ENCODE measurements at places on chromosomes 1 and 21.

- DNase-seq: no peak
These were observed 48.4 kb downstream of the CAPZB start for GRCh38 chr1:19436716-19437476.

DNA sequence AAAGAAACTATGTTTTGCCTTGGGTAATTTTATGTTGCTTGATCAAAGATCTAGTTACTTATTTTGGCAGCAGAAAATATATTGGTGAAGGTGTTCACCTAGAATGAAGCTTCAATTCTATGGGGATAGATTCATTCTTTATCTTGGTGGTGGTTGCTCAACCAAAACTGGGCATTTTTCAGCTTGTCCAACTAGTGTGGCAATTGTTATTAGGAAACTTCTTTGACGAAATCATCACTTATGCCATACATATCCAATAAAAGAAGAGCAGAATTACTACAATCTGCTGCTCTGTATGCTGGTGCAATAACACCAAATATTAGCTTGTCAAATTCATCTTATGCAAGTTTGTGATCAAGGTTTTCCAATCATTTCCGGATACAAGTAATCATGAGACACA, 26.8 kb upstream of the TMPRSS15 start:
- no peak for DNase-seq

DNA sequence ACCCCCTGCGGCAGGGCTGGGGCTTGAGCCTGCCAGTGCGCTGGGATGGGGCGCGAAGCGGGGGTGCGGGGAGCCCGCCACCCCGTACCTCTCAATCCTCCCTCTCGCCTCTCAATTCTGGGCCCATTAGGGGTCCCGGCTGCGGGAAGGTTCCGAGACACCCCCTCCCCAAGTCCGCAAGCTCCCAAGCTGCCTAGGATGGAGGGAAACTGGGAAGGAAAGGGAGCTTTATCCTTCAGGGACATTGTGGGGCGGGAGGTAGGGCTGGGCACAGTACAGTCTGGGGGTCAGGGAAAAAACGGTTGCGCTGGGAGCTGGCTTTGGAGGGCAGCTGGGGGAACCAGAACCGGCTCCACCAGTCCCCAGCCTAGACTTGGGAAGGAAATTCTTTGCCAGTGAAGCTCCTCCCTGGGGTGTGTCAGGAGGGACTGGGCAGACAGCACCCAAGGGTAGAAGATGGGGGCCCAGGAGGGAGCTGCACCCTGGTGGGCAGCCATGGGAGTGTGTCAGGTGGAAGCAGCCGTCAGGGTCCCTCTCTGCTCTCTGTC, 904 bp downstream of the GJB3 start:
- no peak for DNase-seq

DNA sequence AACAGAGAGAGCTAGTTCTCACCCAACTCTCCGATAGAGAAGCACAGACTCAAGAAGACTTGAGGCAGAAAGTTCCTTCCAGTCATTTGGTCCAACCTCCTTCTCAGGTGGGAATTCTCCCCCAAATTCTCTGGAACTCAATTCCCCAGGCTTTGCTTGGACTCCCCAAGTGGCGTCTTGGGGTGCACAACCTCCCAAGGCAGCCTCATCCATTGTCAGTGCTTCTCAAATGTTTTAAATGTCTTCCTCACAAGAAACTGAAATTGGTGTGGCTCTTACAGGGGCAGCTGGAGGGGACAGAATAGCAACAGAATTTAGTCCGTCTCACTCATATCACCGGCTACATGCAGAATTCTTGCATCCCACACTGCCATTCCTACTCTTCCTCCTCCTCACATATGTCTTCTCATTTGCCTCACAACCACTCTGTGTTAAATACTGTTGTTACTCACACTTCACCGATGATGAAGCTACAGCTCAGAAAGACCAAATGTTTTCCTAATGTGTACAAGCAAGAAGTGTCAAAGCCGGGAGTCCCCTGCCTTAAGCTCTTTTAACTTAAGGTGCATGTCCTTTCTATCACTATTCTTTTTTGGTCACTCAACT, 33.4 kb upstream of the CD84 start:
- no peak for DNase-seq

- DNase-seq: no peak
These were observed 63.9 kb upstream of the GRHL3 start for GRCh38 chr1:24255226-24255625.

DNA sequence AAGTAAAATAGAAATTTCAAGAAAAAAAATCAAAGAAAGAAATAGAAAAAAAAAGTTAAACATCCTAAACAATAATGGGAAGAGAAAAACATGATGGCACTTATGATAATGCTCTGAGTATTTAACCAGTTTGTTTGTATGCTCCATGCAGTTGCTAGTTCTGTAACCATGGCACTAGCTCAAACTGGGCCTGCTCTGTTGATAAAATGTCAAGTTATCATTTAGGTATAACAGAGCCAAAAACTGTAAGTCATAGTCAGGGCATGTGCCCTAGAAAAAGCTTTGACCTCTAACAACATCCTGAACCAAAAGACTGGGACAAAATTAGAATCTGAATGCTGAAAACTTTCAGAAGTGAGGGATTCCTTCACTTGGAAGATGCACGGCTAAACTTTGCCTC, 148.9 kb downstream of the KCNT2 start:
- DNase-seq: no peak

DNA sequence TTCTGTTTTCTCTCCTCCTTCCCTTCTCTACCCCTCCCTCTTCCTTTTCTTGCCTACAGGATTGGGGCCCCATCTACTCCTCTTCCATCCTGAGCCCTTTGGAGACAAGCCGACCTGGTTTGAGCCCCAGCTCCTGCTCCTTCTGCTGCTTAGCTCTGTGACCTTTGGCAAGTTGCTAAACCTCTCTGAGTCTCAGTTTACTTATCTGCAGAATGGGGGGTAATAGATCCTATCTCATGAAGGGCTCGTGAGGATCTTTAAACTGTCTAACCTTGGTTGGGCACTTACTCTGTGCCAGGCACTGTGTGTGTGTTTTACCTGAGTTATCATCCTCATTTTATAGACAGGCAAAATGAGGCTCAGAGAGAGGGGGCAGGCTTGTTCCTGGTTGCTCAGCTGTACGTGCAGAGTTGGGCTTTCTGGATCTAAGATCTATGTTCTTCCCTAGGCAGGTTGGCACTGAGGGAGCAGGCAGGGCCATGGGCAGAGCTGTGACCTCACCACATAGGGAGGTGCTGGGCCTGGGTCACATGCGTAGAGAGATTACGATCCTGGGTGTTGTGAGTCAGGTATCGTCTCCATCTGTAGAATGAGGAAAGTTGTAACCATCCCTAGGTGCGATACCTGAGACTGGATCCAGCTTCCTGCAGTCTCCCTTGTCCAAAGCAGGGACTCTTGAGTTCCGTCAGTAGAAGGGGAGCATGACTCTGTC, 58.5 kb downstream of the FOXO6 start:
- no peak for DNase-seq

GRCh38 chr1:23910144-23910543, 3.0 kb downstream of the CNR2 start:
- DNase-seq: no peak

DNA sequence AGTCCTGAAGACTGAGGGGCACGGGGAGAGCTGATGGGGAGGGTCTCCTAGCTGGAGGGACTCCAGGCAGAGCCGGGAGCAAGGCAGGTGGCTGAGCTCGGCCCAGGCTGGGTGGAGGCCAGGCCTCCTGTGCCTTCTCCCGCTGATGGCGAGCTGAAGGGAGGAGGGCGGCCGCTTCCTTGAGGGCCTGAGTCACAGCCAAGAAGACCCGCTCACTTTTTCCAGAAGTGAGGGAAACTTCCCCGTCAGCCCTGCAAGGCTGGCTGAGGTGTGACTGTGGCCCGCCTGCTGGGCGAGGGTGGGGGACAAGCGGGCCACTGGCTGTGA, 1.7 kb upstream of the VWA1 start:
- DNase-seq: peak; percentile 39

GRCh38 chr1:206491616-206492015, 15.7 kb upstream of the RASSF5 start:
- no peak for DNase-seq

GRCh38 chr1:61050541-61051442, 31.6 kb upstream of the NFIA start:
- no peak for DNase-seq

- peak; percentile 68 for DNase-seq
These were observed 12.9 kb upstream of the PHLDA3 start for GRCh38 chr1:201481761-201482493.

- DNase-seq: no peak
These were observed 86.2 kb upstream of the GNG12 start for GRCh38 chr1:67919274-67920072.

DNA sequence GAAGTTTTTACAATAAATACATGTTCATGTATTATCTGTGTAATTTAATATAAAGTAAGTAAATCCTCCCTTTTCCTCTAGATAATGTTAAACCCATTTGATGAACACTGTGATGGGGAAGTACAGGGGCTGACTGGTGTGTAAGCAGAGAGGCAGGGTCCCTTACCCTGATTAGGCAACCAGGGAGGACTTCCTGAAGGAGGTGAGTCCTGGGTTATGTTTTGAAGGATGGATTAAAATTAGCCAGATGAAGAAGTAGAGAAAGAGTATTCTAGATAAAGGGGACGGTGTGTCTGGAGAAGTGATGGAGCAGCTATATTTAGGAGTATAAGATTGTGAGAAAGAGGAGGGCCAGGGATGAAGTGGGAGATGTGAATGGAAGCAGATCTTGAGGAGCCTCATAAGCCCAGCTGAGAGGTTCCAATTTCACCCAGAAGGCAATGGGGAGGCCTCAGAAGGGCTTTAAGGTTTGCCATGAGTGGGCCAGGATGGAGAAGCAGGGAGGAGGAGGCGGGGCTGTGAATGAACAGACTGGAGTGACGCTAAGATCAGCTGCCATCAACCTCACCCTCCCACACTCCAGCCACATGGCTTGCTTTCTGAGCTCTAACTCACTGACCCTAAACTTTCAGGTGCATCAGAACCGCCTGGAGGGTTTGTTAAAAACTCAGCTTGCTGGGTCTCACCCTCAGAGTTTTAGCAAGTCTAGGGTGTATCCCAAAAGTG, 30.9 kb upstream of the ID3 start:
- peak; percentile 48 for DNase-seq

DNA sequence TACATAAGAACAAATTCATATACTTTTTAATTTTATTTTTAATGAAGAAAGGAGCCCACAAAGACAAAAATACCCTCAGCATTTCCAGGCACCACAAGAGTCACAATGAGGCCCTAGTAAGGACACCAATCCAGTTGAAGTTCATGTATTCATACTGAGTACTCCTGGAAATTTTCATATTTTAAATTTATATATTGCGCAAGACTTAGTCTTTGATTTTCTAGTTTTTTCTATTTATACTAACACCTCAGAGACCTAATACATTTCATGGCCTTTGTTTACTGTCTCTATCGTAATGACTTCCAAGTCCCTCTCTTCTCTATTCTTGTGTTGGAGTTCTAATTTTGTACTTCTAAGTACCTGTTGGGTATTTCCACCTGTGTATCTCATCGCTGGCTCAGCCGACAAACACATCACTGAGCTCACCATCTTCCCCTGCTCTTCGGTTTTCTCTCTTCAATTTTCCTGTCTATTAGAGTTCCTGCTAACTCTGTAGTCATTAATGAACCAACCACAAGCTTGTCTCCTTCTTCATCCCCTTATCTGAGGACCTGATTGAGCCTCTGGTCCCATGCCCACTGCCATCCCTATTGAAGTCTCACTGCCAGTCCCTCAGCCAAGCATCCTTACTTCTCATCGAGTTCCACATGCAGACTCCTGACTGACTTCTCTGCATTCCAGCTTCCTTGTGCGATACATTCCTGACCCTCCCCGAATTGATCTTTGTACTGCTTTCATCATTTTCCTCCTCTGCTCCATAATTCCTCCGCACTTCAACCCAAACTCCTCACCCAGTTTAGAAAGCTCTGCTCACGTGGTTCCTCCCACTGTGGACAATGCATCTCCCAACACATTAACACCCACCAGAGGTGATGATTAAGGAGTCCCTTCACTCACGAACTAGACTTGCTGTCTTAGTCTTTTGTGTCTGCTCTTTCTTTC, 17.3 kb upstream of the IRF2BP2 start:
- no peak for DNase-seq

DNA sequence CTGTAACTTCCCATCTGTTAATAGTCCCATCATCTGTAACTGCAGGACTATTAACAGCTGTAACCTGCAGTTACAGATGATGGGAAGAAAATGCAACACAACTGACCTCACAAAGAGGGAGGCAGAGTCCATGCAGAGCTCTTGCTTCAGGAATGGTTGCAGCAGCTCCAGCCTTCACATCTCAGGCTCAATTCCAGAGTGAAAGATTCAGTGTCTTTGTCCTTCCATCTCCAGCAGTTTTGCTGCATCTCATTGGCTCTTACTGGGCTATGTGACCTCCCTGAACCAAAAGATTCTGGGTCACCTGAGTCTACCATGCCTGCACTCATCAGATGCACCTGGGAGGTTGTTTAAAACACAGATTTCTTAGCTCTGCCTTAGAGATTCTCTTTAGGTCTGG, 686.7 kb downstream of the MATN1 start:
- DNase-seq: no peak

DNA sequence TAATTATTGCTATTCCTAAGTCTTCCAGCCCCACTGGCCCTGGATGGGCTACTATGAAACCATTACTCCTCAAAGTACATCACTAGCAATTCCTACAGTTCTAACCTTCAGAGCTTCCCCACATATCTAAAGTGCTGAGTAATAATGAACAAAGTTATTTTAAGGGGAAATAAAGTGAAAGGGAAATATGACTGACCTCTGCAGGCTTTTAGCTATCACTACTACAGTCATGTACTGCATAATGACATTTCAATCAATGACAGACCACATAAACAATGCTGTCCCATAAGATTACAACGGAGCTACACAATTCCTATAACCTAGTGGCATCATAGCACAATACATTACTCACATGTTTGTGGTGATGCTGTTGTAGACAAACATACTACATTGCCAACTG, 32.5 kb upstream of the ASPM start:
- no peak for DNase-seq

GRCh38 chr1:206419250-206419649, 51.0 kb upstream of the IKBKE start:
- no peak for DNase-seq

GRCh38 chr1:10401281-10401680, 2.4 kb downstream of the PGD start:
- DNase-seq: no peak
